NCI-H345 (cell line): ENCODE measurements at places on chromosomes 1 and 21.

DNA sequence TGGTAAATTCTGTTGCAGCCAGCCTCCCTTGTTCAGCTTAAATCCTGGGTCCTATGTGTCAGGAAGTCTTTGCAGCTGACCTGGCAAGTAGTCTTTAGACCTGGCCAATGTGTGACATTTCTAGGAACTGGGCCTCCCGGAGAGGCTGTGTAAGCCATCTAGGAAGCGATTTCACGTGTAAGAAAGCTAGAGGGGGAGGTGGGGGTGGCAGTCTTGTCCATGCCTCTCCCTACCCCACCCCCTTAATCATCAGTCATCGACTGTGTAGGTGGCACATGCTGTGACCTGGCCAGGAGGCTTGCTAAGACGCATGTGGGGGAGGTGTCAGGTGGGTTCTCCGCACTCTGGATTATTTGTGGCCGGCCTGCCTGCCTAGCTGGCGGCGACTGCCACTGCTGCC is 8.4 kb downstream of the C1orf226 start:
- DNase-seq, result no peak

- no peak for DNase-seq
Observed at GRCh38 chr21:45543371-45543709, 1.1 kb upstream of the SLC19A1 start.

- peak; percentile 5 for DNase-seq
Observed at GRCh38 chr1:9280015-9280860, 12.5 kb upstream of the SPSB1 start.

DNA sequence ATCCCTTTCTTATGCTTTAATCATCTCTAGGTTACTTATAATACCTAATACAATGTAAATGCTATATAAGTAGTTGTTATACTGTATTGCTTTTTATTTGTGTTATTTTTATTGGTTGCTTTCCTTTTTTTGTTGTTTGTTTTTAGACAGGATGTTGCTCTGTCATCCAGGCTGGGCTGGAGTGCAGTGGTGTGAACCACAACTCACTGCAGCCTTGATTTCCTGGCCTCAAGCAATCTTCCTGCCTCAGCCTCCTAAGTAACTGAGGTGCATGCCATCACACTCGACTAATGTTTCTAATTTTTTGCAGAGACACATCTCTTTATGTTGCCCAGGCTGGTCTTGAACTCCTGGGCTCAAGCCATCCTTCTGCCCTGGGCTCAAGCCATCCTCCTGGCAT is 26.9 kb downstream of the KRTAP19-8 start:
- no peak for DNase-seq

DNA sequence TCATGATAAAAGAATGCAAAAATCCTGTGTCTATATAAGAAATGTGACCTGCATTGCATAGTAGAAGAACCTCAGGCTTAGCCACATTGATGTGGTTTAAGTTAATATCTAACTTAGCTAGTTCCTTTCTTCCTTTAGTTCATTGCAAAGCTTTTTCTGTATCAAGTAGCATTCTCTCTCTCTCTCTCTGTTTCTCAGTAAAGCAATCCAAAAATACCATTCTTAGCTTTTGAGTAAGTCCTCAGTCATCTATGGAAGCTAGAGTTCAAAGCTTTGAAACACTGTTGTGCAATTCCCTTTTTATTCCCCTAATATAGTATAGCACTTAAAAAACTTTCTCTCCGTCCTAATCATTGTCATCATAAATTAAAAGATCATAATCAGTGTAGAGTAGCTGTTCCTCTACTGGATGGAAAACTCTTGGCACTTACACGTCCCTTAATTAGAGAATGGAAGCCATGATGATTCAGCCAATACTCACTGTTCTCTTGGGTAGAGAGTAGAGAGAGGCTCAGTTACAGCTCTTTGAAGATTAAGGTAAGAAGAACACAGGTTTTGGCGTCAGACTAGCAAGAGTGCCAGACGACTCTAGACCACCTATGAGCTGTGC is 350.3 kb upstream of the LYPLAL1 start:
- DNase-seq, result no peak

DNA sequence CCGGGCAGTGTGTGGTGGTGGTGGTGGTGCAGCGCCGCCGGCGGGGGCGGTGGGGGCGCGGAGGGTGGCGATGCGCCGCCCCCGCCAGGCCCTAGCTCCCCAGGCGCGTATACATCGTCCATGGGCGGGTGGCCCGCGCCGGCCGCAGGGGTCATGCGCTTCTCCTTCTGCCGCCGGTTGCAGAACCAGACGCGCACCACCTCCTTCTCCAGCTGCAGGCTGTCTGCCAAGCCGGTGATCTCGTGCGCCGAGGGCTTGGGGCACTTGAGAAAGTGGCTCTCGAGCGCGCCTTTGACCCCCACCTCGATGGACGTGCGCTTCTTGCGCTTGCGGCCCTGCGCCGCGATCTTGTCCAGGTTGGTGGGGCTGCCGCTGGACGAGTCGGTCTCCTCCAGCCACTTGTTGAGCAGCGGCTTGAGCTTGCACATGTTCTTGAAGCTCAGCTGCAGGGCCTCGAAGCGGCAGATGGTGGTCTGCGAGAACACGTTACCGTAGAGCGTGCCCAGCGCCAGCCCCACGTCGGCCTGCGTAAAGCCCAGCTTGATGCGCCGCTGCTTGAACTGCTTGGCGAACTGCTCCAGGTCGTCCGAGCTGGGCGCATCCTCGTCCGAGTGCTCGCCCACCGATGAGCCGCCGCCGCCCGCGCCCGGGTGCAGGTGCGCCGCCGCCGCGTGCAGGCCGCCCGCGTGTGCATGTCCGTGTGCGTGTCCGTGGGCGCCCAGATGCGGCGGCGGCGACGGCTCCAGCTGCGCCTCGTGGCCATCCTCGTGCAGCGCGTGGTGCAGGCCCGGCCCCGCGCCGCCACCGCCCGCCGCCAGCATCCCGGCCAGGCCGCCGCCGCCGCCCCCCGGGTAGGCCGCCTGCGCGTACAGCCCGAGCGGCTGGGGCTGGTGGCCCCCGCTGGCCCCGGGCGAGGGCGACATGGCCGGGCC is 926 bp downstream of the POU3F1 start:
- DNase-seq, result peak; percentile 34

DNA sequence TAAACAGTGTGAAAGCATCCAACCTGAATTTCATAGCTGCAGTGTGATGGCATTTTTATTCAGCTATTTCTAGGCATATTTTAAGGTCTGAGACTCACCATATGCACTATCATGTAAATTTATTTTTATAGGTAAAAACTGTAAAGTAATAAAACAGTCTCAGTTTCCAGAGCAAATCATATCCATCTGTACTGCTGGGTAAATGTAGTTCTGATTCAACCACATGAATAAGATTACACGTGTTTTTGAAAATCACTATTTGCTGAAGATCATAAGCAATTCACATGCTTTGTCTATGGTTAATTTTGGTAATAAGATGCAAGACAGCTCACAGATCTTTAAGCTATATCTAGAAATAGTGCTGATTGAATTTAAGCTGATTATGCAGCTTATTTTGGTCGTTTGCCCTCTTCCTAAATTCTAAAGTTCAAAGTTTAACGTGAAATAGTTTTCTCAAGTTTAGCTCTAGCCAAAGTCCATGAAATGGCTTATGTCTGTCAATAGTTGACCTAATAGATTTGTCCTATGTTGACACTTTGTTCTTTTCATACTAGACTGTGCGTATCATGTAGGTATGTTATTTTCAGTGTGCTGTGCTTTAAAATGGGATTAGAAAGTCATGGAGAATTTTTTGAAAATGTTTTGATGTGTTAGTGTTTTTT is 489.0 kb downstream of the USP25 start:
- DNase-seq, result no peak

DNA sequence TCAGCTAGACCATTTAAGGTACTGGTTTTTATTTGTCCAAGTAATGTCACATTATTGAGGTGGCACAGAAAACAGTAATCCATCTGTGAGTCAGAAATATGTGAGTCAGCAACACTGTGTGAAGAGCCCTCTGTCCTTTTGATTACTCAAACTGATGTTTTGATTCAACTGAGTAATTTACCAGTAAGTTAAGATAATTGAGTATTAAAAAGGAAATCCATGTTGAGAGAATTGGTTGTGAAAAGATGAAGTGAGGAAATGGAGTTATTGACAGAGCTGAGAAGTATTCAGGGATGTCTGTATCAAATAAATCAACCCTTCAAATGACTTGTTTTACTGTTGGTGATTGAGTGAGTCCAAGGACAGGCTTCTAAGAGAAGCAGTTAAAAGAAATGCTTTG is 302.7 kb upstream of the SGIP1 start:
- no peak for DNase-seq

- DNase-seq, result no peak
Observed at GRCh38 chr1:228211531-228212414, 3.9 kb downstream of the OBSCN start.

- DNase-seq, result no peak
Observed at GRCh38 chr1:75174031-75174760, 40.0 kb downstream of the LHX8 start.

- no peak for DNase-seq
Observed at GRCh38 chr1:60402816-60403215, 329.2 kb upstream of the C1orf87 start.

DNA sequence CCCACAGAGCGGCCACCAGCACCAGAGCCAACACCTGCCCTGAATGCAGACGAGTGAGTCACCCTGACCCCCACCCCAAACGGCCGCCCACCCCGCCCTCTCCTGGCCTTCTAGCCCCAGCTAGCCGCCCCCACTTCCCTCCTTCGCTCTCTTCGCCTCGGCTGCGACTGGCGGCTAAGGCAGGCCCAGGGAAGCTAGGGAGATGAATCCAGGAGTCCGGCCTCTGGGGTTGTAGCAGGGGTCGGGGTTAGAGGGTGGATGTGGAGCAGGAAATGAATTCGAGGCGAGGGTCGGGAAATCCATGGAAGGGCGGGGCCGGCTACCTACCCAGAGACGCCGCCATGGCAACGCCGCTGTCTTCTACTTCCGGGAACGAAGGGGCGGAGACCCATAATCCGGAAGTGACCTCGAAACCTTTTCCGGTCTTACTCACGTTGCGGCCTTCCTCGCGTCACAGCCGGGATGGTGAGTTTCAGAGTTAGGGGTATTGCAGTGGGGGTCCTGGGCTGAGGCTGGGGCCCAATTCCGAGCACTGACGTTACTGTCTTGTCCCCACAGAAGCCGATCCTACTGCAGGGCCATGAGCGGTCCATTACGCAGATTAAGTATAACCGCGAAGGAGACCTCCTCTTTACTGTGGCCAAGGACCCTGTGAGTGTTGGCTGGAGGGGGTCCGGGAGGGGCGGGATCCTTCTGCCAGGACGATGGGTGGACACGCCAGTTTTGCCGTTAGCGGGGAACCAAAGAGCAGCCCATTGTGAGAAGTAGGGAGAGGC is at the start of the genes EIF3I and TMEM234:
Gene EIF3I, plus strand, starts transcription at position 428 of the 776 bp plus-strand sequence. Its CDS starts 35 bp downstream, at position 463.
Gene TMEM234, minus strand, starts transcription at position 374 of the 776 bp plus-strand sequence. Its CDS starts 31 bp downstream, at position 343.
- peak; percentile 95 for DNase-seq

DNA sequence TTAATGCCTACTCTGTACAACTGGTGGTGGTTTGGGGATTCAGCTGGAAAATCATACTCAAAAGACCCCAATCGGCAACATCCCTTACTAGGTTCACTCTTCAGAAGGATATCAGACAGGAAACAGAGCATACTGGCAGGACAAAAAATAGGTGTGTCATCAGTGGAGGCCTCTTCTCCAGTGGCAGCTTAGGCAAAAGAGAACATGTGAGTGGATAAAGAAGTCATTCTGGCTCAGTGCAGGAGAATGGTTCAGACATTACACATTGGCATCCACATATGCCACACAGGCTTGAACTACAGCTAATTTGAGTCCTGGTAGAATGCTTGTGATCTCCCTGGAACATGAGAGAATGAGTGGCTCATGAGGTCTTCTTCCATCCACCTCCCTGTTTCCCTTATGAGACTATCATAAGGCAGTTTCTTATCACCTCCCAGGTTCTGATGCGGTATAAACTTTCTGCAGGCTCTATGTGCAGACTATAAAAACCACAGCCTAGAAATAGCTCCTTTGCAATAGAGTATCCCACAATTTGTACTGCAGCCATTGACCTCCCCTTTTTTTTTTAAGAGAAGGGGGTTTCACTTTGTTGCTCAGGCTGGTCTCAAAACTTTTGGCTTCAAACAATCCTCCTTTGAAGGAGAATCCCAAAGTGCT is 24.7 kb downstream of the VAMP4 start:
- DNase-seq, result no peak

DNA sequence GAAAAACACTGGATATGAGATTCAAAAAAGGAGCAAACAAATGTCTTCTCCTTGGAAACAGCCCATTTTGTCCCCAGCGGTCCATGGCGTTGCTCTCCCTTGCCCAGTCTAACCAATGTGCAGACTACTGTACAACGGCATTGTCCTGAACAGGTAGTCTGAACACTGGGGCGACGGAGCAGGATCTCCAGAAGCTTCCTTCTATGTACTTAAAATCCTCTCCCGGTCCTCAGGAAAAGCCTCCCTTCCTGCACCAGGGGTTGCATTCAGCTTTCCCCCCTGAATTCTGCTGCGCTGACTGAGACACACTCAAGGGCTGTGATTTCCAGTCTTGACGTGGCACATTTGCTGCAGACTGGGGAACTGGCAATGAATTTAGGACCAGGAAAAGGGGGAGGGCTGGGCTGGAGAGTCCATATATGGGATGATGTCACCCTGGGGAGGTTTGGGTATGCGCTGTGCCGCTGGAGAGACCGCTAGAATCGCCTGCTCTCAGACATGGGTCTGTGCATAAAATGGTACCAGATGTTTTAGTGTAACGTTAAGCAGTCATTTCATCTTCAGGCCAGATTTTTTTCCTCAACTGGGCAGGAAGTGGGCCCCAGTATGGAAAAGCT is 275.9 kb upstream of the C1orf105 start:
- DNase-seq, result no peak

- no peak for DNase-seq
Observed at GRCh38 chr1:220012259-220012658, 34.0 kb downstream of the EPRS1 start.

DNA sequence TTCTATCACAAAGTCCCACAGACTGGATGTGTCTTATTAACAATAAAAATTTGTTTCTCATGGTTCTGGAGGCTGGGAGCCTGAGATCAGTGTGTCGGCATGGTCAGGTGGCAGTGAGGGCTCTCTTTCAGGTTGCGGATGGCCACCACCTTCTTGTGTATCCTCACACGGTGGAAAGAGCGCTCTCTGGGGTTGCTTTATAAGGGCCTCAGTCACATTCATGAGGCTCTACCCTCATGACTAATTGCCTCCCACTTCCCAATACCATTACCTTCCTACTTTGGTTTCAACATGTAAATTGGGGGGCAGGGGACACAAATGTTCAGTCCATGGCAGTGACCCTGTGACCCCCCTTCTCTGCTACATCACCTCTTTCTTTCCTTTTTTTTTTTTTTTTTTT is 20.7 kb upstream of the MX1 start:
- no peak for DNase-seq
